WTC11 (cell line): ENCODE measurements at places on chromosomes 2 and 18. TPM values are rescaled to one million over a fixed set of nuclear protein-coding genes. Genes with fewer than 3 reads are reported as not detected.
A peak's percentile ranks its signal among the peaks of the same experiment; 100 is the strongest.

Gene CHN1
- total RNA-seq: 26.1 to 30.0 TPM (median 28.0 TPM) in 3 replicates

Gene SERPINB12
- not detected in 3 replicates for total RNA-seq

DNA sequence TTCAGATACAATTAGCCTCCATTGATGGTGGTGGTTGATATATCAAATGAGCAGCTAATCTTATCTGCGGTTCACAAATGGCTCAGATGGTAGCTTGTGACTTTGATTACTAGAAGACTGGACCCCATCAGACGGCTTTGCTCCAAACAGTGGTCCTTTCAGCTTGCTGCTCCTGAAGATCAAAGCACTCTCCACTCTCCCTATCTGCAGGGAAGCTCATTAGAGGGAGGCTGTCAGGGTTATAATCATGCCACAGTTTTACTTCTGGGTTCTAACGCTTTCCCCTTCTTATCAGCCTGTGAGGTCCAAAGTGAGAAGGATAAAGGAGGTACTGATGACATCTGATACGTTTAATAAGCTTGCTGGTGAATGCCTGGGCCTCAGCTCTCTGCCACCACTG, 247.1 kb upstream of the NT5C1B start:
- DNase-seq: no peak

DNA sequence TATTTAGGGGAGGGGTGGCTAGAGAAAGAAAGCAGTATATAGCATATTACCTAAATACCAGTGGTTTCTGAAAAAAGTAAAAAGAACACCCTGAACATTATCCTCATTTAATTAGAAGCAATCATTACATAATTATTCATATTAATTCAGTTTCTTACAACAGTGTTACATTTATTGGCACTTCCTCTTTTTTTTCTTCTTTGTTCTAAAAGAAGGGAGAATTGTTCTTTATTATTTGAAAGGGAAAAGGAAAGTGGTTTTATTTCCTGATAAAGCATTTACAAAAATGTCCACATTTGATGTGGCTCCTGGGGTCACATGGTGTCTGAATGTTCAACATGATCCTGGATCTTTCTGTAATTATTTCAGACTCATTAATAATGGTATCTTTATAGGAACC, 254.9 kb upstream of the ZEB2 start:
- DNase-seq: no peak

DNA sequence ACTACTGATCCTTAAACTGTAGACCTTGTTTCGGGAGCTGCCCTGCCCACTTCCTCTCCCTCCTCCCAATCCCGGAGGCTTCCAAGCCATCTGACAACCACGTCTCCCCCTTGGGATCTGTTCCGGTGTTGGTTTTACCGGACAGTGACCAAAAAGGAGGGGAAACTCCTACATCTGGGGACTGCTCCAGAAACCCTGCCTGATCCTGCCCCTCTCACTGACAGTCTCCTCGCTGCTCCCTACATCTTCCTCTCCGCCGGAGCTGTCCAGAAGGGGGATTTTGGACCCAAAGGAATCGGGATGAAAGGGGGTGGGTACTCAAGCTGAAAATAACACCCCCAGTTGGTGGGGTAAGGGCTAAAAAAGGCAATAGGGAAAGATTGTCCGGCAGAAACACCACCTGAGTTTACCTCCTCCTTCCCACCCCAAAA, 1.5 kb downstream of the INO80D start:
- peak; percentile 70 for DNase-seq

- no peak for DNase-seq
Observed at GRCh38 chr2:196080526-196080925, 11.9 kb upstream of the DNAH7 start.
